GM20000 (cell line): ENCODE measurements at places on chromosomes 1 and 21.

DNA sequence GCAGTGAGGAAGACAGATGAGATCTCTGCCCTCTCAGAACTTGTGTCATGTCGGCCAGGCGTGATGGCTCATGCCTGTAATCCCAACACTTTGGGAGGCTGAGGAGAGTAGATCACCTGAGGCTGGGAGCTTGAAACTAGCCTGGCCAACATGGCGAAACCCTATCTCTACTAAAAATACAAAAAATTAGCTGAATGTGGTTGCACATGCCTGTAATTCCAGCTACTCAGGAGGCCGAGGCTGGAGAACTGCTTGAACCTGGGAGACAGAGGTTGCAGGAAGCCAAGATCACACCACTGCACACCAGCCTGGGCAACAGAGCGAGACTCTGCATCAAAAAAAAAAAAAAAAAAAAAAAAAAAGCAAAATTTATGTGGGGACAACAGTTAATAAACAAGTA is 40.9 kb upstream of the RALGPS2 start:
- no peak for DNase-seq

GRCh38 chr1:92399076-92399475 is 87.6 kb downstream of the GFI1 start:
- peak; percentile 38 for DNase-seq

DNA sequence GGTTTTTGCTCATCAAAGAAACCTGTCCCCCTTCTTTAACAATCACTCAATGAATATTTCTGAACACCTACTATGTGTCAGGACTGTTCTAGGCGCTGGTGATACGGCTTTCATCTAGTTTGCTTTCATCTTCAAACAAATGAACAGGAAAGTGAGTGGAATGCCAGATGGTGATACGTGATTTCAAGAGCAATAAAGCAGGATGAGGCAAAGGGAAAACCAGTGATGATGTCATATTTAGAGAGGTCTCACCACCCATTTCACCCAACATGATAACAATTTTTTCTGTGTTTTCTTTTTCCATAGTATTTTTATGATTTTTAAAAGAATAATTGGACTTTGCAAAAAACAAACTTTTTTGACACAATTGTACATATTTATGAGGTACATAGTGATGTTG is 11.3 kb upstream of the SLC6A17 start:
- DNase-seq: no peak

GRCh38 chr21:43206231-43207042 is 37.6 kb downstream of the CRYAA start:
- no peak for DNase-seq

GRCh38 chr21:32569261-32570230 is 15.8 kb downstream of the TCP10L start:
- peak; percentile 84 for DNase-seq

GRCh38 chr1:121518726-121519041 is 333.9 kb downstream of the SRGAP2C start:
- no peak for DNase-seq

GRCh38 chr21:18138507-18138906 is 106.1 kb upstream of the CHODL start:
- no peak for DNase-seq

DNA sequence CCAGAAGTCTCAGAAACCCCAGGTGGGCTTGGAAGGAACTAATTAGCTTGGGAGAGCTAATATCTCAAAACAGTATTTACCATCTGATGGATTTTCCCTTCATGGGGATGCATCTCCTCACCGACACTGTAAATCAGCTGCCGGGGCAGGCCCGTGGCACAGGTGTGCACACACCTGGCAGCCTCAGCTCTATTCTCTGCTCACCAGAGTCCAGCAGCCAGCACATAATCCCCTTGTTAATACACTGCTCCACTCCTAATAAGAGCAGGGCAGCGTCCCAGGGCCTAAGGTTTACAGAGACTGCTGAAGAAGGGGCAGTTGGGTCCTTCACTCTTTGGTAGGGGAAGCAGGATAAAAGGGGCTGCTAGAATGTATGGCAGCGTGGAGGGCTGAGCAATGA is 200.0 kb downstream of the TOMM20 start:
- no peak for DNase-seq

GRCh38 chr1:208988811-208989222 is 594.7 kb upstream of the CAMK1G start:
- DNase-seq: peak; percentile 73

DNA sequence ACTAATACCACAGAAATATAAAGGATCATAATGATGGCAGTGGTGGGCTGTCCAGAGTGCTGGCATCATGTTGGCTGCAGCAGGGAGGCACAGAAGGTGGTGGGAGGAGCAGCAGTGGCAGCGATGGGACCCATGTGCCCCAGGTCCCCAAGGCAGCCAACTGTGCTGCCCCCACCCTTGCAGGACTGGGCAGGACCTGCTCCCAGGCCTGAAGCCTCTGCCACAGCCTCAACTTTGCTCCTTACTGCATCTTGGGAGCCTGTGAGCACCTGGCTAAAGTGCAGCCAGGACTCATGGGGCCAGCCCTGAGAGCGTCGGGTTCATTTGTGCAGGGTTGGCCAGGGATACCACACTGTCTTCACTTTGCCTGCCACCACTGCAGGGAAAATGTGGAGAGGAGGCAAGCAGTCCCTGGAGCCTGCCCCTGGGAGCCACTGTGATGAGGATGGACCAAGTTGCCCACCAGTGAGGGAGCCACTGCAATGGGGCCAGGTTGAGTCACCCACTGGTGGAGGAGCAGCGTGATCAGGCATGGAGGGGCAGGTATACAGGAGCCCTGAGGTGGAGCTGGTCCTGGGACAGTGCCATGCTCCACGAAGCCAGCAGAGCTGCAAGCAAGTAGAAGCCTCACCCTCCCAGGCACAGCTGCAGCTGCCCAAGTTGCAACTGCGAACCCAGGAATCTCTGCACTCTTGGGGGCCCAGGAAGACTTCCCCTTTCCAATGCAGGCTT is 25.3 kb upstream of the DENND1B start:
- no peak for DNase-seq

GRCh38 chr1:227885648-227886502 is 61.9 kb downstream of the WNT9A start:
- no peak for DNase-seq

- no peak for DNase-seq
Measured at GRCh38 chr21:37945036-37945435, 28.8 kb upstream of the KCNJ6 start.

GRCh38 chr1:192703283-192704206 is 67.6 kb downstream of the RGS13 start:
- peak; percentile 15 for DNase-seq

GRCh38 chr1:102861247-102861646 is 247.1 kb downstream of the COL11A1 start:
- no peak for DNase-seq

DNA sequence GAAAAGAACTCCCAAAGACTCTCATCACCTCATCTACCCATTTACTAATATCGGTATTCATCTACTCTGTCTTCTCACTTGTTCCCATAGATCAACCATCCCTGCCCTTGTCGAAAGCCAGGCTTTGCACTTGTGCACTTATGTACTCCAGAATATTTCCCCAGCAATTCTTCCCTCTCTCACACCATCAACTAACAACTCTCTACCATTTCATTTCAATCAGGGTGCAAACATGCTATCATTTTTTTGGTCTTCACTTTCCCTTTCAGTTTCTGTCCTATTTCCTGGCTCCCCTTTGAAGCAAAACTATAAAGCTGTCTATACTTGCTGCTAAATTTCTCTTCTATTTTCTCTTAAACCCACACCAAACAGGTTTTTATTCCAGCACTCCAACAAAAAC is 6.7 kb downstream of the C1orf105 start:
- no peak for DNase-seq

DNA sequence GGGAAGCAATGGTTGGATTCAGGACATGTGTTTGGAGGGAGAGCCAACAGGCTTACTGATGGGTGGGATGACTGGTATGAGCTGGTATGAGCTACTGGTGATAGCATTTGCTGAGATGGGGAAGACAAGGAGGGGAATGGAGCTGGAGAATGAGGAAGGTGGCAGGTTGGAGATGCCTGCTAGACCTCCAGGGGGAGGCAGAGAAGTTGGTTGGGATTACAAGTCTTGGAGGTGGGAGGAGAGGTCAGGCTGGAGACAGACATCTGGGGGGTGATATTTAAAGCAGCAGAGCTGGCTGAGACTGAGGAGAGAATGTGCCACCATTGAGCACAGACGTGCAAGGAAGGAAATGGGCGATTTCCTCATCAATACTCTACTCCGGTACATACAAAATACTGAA is 31.8 kb upstream of the ENO1 start:
- DNase-seq: no peak

GRCh38 chr1:3261969-3262579 is 192.4 kb upstream of the ARHGEF16 start:
- no peak for DNase-seq

DNA sequence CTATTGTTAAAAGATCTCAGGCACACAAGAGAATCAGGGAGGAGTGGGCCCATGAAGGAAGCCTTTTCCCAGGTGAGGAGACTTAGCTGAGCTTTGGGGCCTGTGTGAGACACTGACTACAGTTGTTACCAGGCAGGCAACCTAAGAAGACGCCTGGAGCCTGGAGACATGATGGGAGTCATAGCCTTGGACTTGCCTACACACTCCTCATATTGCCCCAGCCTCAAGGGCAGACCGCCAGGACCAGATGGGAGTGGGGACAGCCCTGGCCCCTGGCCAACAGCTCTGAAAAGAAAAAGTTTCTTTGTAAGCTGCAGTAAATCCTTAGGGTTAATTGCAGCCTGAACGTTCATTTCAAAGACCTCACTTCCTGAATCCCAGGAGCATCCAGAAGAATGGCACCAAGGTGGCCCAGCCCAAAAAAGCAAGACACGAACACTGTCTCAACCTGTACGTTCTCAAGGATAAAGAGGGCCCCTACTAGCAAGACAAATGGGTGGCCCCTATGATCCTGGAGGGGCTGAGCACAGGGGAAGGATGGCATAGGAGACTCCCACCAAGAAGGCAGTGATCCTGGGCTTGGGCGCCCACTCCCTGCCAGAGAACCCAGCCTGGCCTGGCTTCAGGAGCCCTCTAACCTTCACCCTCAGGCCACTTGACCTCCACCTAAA is 33.2 kb upstream of the BTG2 start:
- no peak for DNase-seq

DNA sequence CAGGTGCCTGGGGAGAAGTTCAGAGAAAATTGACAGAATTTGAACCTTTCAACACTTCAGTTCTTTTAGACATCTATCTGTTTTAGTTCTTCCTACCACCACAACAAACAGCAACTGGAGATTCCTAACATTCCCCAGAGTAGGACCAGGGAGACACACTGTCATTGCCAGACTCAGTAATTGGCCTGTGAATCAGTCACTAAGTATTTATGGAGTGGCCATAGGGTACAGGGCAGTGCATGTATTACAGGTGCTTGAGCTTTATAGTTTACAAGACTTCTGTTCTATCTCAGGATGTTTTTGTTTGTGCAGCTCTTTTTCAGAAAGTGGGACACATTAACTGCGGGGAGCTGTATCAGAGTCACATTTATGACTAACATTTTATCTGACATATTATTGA is 1.7 kb downstream of the CDC14A start:
- no peak for DNase-seq

DNA sequence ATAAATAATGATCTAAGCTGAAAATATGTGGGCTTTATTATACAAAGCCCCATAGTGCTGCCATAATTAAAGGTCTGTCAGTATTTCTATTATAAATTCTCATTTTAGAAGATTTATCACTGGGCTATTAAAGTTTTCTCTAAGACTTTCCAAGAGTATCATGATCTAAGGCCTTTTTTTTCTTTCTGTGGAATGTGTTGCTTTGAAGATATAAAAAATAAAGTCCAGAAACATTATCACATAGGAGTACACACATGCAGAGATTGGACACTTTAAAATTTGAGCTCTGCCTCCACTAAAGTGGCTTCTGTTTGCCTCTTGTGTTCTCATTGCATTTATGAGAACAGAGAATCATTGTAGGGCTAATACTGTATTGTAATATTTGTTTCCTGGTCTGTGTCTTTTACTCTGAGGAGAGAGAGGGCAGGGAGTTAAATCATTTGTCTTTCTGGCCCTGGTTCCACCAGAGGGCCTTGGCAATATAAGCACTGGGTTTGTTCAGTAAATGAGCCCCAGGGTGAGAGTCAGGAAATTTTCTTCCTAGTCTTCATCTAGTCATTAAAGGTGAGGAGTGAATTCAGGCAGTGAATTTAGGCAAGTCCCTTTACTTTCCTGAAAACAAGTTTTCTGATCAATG is 70.2 kb downstream of the NFIA start:
- no peak for DNase-seq

DNA sequence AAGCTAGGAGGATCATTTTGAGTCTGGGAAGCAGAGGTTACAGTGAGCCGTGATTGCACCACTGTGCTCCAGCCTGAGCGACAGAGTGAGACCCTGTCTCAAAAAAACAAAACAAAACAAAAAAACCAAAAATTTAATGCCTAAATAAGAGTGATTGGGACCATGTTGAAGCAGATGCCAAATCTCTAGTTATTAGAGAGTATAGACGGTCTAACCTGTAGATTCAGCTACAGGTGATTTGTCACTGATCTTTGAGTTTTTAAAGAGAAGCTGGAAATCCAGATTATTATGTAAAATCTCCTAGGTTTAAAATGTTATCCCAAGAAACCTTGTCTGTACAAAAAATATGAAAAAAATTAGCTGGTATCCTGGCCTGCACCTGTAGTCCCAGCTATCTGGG is 11.5 kb downstream of the HDAC1 start:
- no peak for DNase-seq

GRCh38 chr1:201406831-201407406 is 7.8 kb upstream of the LAD1 start:
- DNase-seq: no peak

GRCh38 chr1:159067699-159068621 is 8.6 kb downstream of the AIM2 start:
- peak; percentile 46 for DNase-seq

- no peak for DNase-seq
Measured at GRCh38 chr1:196567238-196567637, 41.0 kb downstream of the KCNT2 start.

- DNase-seq: no peak
Measured at GRCh38 chr1:181079382-181079781, 9.1 kb upstream of the IER5 start.

DNA sequence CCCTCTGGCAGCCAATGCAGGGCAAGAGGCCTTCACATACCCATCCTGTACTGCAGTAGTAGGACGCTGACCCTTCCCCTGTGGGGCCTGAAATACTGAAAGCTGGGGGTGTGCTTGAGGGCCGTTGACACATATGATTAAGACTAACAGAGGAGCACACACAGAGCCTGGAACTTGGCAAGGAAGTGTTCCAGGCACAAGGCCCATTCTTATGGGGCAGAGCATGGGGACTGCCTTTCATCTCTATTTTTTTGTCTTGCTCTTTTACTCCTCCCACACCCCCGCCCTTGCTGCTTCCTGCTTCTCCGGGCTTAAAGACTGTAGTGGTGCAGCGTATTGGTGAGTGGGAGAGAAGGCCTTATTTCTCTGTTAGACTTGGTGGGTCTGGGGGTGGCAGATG is 137.4 kb downstream of the BACH1 start:
- DNase-seq: no peak

DNA sequence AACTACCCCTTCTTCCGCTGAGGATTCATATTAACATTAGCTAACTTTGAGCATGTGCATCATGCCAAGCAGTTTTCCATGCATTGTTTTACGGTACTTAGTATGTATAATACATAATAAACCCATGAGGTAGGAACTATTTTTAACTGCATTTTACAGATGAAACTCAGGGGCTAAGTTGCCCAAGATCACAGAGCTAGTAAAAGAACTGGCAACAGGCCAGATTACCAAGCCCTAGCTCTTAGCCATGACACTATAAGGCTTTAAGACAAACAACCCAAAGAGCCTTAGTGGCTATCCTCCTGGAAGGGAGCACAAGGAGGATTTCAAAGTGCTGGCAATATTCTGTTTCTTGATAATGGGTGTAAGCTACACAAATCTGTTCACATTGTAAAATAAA is 6.1 kb downstream of the AK2 start:
- DNase-seq: no peak

GRCh38 chr1:93689521-93690223 is 8.0 kb upstream of the BCAR3 start:
- DNase-seq: no peak
